Activated T-helper 9 cell treated with anti-CD3 and anti-CD28 coated beads, Interleukin-2, amount 50 U/mL, for 16 hours (primary cell): ENCODE measurements at places on chromosomes 4 and X.
A peak's percentile ranks its signal among the peaks of the same experiment; 100 is the strongest.

DNA sequence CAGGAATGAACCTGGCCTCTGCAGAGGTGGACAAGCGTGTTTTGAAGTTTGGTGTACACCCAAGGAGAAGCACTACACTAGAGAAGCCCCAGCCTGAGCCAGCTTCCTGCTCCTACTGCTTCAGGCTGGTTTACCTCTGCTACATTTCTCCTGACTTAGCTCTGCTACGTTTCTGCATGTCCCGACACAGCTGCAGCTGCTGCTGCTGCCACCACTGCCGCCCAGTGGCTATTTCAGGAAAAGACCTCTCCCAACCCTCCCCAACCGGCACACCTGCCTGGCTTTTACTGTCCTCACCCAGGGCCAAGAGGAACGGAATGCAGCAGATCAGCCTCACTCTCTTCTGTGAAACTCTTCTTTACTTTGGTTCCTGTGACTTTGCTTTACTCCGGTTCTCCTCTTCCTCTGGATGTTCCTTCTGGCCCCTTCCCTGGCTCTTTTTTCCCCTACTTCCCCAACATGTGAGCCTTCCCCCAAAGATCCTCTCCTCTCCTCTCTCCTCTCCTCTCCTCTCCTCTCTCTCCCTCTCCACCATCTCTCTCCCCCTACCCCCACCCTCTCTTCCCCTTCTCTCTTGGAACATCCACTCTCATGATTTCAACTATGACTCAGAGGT lies 3.1 kb upstream of the P2RY4 start:
- DNase-seq, result peak; percentile 4

DNA sequence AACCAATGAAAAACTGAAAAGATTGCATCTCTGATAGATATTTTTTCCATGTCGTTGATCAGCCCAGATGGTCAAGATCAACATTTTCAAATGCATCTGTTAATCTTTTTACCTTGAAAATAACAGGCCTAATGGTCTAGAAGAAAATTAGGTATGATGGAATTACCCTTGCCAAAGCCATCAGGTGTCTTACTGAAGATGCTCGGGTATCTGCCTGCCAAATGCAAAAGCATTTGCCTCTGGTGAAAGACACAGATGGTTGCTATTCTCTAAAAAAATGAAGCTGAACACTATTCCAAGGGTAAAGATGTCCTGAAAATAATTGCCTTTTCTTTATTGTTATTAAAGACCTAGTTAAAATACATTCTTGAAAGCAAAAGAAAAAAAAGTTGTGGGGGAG lies 126.0 kb downstream of the FNIP2 start:
- no peak for DNase-seq

- DNase-seq, result no peak
Observed at GRCh38 chr4:19151684-19152083, 1100.0 kb upstream of the SLIT2 start.

GRCh38 chr4:11814758-11815157 lies 386.1 kb upstream of the HS3ST1 start:
- DNase-seq, result no peak

- no peak for DNase-seq
Observed at GRCh38 chrX:24395775-24396174, 35.3 kb downstream of the SUPT20HL1 start.

DNA sequence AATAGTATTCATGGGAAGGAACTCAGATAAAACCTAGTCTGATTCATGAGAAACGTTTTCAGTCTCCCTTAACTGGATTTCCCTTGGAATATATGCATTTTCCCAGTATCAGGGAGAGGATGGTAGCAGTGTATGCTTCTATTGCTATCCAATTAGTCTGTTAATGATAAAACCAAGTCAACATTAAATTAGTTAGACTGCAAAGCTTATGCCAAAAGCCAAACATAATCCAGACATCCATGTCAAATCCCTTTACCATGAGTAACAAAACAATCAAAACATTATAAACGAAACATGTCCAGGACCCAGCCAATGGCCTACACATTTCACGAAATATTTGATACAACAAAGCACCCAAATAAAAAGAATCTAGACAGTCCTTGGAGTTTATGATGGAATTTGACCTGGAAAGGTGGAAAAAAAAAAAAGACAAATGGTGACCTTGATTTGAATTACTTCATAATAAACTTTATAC lies 34.5 kb upstream of the VEGFD start:
- no peak for DNase-seq

- DNase-seq, result no peak
Observed at GRCh38 chr4:185395238-185395955, at the start of gene LRP2BP. Gene LRP2BP (minus strand): TSS chr4:185395924. CDS start chr4:185378186, 17,738 bp downstream.

- no peak for DNase-seq
Observed at GRCh38 chr4:165199722-165200121, 7.6 kb upstream of the KLHL2 start.

- DNase-seq, result no peak
Observed at GRCh38 chrX:108737754-108738153, 1.4 kb upstream of the IRS4 start.

- no peak for DNase-seq
Observed at GRCh38 chr4:85268961-85269360, 206.0 kb upstream of the ARHGAP24 start.

DNA sequence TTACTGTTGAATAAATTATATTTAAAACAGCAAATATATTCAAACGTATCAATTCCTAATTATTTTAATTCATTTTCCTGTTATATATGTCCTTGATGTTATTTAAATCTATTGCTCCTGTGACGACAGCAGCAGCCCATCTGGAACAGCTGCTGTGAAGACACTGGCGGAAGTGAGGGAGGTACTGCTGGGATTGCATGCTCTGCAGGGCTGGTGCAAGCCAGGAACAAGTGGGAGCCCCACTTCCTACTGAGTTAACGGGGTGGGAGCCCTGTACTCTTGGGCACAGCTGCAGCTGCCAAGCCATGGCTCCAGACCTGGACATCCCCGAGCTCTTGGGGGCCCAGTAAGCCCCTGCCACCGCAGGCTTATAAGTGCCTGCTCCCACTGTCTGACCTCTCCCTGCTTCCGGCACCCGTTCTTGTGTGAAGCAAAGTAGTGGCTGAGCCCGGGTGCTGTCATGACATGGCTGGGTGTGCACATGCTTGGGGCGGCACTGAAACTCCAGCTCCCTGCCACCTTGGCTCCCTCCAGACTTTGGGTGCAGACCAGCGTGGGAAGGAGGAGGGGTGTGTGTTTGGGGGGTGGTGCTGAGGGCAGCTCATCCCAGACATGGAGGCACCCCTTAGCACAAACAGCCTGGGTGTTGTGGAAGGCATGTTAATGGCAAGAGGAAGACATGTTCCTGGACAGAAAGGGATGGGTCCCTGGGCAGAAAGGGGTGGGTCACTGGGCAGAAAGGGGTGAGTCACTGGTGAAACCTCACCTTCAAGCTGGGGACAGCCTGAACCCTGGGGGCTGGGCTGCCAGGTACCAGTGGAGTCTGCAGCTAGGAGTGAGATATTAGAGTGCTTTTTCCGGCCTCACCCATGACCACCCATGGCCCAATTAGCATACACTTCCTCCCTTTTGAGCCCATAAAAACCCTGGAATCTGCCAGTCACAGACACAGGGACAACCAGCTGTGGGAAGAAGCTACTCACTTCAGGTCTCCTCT lies 1981.3 kb upstream of the IGFBP7 start:
- DNase-seq, result no peak

DNA sequence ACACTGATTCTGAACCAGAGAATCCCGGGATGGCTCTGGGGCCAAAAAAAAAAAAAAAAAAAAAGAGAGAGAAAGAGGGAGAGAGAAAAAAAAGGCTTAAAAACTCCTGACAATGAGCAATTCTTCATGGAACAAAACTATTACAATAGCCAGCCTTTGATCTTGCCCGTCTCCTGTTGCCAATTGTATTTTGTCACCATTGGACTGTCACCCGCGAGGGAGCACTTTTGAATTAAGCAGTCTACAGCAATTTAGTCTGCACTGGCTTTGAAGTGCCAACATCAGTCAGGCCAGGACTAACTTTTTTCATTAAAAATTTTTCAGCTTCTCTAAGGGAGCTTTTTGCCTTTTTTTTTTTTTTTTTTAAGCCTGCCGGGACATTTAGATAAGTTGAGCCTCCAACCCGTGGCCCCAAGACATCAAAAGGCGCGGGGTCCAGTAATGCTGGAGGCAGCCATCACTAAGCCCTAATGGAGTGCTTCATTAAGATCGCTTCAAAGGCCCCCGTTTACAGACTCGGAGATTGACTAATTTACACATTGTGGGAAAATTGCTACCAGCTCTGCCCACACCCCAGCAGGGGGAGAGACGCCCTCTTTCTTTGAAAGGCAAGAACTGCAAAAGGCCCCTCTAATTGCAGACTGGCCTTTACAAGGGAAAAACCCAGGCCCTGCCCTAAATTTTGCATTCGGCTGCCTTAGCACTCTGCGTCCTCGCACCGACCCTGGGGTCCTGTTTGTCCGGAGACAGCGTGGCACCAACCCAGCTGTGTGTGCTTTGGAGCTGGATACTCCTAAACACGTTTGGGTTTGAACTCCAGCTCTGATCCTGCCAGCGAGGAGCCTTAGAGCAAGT lies 98.1 kb upstream of the MSX1 start:
- DNase-seq, result no peak
